ENCODE measurements at places on chromosomes 12 and 14.

- no peak for DNase-seq
These were observed 252.8 kb downstream of the TMEM117 start for GRCh38 chr12:44088647-44089046.

DNA sequence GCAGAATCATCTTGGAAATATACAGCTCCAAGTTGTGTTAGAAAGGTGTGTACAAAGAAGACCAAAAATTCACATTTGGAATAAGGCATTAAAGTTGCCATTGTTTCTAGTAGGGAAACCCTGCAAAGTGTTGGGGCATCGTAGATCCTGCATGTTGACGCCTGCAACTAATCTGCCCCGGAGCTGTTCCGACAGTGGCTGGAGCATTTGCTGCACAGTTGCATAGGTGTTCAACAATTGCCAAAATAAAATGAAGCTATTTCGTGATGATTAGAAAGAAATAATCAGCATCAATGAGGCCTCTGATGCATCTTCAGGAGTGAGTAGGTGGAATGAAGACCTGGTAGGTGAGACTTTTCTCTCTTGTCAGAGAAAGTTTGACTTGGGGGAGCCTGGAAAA is 47.3 kb downstream of the DAD1 start:
- no peak for DNase-seq

DNA sequence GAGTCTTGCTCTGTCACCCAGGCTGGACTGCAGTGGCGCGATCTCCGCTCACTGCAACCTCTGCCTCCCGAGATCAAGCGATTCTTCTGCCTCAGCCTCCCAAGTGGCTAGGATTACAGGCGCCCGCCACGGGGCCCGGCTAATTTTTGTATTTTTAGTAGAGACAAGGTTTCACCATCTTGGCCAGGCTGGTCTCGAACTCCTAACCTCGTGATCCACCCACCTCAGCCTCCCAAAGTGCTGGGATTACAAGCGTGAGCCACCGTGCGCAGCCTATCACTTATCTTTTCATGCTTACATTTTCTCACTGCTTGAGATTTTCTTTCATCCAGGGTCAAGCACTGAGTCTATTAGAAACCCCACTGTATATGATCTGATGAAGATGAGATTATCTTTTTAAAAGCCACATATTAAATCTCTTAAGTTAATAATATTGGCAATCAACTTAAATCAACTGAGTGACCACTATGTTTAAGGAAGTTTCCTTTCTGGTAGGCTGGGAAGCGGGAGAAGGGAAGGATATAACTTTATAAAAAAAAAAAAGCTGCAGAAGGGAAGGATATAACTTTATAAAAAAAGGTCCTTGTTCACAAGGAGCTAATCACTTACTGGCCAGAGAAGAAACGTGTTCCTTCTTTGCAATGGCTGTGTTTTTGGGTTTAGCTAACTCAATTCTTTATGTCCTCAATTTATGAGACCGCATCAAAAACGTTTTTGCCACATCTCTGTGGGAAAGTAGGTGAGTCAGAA is 1.3 kb upstream of the MDM2 start:
- DNase-seq = no peak

DNA sequence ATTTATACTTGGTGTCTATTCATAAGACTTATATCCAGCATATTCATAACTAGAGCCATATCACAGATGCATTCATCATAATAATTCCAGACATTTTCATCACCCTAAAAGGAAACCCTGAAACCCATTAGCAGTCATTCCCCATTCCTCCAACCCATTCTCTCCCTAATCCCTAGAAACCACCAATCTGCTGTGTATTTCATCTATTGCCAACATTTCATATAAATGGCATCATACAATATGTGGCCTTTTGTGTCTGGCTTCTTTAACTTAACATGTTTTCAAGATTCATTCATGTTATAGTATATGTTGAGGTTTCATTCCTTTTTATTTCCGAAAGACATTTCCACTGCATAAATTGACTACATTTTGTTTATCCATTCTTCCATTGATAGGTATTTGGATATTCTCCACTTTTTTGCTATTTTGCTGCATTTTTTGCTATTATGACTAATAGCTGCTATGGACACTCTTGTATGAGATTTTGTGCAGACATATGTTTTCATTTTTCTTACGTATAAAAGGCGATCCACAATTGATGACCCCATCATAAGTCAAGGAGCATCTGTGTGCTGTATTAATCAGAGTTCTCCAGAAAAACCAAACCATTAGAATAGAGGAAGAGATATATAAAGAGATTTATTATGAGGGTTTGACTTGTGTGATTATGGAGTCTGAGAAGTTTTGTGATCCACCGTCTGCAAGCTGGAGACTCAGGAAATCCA is 5.1 kb upstream of the OAS2 start:
- no peak for DNase-seq

DNA sequence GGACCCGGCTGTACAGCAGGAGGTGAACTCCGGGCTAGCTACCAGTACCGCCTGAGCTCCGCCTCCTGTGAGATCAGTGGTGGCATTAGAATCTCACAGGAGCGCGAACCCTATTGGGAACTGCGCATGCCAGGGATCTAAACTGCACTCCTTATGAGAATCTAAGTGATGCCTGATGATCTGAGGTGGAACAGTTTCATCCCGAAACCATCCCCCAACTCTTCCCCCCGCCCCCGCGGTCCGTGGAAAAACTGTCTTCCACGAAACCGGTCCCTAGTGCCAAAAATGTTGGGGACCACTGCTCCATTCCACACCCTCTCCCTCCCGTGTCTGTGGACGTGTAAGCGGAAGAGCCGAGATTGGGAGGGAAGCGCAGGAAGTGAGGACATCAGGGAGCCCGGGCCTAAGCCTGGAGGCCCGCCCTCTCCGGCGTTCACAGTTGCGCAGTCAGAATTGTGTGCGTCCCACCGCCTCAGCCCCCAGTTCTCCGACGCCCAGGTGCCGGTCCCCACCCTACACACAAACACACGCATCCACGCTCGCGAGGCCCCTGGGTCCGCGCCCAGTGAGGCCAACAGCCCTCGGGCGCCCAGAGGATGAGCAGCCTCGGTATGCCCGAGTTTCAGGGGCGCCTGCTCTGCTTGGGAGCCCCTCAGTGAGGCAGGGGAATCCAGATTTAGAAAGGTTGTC is 1.8 kb upstream of the RNASE4 start:
- DNase-seq = peak; percentile 79

GRCh38 chr12:92649511-92650227 is 53.1 kb upstream of the PLEKHG7 start:
- DNase-seq = peak; percentile 80

- DNase-seq = no peak
These were observed 13.3 kb downstream of the TNS2 start for GRCh38 chr12:53062977-53063707.

DNA sequence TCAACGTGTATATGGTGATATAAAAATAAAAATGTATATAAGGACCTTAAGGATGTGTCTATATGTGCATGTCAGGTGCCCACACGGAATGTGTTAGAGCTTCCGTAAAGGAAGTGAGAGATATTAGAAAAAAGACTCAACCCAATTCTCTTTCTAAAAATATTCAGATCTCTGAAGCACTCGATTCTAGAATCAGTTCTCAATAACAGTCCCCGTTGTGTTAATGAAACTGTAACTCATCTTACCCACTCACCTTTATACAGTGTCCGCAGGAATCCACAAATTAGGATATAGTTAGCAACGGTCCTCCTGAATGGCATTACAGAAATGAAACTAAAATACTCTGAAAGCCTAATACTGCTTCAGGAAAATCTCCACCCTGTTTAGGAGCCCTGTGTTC is 29.3 kb downstream of the GRIN2B start:
- no peak for DNase-seq

- DNase-seq = no peak
These were observed 17.7 kb downstream of the MDM2 start for GRCh38 chr12:68825569-68826217.

DNA sequence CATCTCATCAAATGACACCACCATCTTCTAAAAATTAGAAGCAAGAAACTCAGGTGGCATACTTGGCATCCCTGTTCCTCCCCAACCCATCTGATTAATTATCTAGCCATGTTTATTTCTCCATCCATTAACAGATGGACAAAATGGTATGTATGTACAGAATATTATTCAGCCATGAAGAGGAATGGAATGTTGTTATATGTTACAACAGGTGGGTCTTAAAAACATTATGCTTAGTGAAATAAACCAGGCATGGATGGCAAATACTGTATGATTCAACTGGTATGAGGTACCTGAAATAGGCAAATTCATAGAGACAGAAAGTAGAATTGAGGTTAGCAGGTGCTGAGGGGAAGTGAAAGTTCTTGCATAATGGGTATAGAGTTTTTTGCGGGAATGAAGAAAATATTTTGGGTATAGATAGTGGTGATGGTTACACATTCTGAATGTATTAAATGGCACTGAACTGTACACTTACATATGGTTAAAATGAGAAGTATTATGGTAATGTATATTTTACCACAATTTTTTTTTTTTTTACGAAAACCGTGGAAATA is 17.5 kb downstream of the YY1 start:
- no peak for DNase-seq

- peak; percentile 32 for DNase-seq
These were observed 68.3 kb upstream of the FICD start for GRCh38 chr12:108446766-108447165.

- DNase-seq = no peak
These were observed 67.4 kb upstream of the SLC38A2 start for GRCh38 chr12:46439793-46440511.

DNA sequence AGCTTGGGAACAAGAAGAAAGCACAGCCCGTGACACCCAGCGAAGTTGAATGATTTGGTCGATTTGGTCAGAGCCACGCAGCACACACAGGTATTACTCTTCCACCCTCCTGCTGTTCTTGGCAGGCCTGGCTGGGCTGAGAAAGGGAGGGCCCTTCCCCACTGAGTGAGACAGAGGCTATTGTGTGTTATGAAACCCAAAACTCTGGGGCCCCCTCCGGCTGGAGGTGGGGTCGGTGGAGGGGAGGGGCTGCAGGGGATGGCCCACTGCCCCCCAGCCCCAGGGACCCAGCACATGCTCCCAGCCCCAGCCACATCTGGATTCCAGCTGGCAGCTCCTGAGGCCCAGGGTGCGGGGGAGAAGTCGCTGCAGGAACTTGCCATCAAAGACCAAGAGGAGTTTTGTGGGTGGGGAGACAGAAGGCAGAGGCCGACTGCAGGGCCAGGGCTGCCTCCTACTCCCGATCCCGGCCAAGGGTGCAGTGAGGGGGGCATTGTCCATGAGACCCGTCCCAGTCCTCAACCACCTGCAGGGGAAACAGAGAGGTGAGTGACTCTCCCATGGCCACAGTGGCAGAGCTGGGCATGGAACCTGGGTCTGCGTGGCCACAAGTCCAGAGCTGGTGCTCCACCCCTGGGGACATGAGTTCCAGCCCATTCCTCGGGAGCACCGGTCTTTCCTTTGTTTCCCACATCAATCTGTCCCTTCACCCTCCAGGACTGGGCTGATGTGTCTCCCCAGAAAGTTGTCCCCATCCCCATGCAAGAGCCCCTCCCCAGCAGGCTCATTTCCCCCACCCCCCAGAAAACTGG is 8.7 kb downstream of the TMEM119 start:
- no peak for DNase-seq

DNA sequence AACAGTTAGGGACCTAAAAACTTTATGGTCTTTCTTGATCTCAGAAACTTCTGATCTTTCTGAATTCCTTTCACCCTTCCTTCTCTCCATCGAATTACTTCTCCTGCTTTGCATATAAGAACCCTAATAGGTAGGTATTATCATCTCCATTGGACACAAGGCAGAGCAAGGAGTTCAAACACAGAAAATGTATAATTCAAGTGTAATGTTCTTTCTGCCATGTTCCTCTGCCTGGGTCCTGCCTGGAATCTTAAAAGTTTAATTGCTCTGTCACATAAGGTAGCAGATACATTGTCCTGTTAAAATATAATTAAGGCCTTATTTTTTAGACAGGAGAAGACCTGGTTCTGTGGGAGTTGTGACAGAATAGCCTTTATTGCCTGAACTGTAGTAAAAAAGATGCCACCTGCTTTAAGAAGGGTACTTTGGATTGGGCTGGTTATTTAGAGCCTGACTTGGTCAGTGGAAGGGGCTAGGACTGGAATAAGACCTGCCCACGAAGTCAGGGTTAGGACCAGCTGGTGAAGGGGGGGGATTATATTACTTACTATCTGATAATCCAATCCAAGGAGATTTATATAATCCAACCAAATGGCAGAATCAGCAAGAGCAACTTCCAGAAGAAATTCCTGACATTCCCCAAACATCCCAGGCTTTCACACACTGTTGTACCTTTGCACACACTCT is 10.4 kb downstream of the G2E3 start:
- DNase-seq = no peak
